Activated T-helper 1 cell treated with Interleukin-2 at 50 U/mL for 16 hours (primary cell): ENCODE measurements at places on chromosomes 1 and 21.

GRCh38 chr1:25867210-25867991, 8.1 kb downstream of the PAQR7 start:
- DNase-seq = no peak

- peak; percentile 41 for DNase-seq
Measured at GRCh38 chr1:100459358-100460114, 78.4 kb upstream of the GPR88 start.

- no peak for DNase-seq
Measured at GRCh38 chr1:33025180-33025569, 11.5 kb downstream of the AK2 start.

- DNase-seq = no peak
Measured at GRCh38 chr1:93979040-93979717, 69.9 kb upstream of the GCLM start.
